ENCODE measurements at places on chromosomes 2 and 18.

- no peak for DNase-seq
Observed at GRCh38 chr2:85961053-85961452, 72.3 kb upstream of the ST3GAL5 start.

- peak; percentile 54 for DNase-seq
Observed at GRCh38 chr2:234500394-234501006, 3.6 kb upstream of the ARL4C start.

GRCh38 chr2:11773747-11774525 lies 27.5 kb downstream of the LPIN1 start:
- DNase-seq: no peak

- no peak for DNase-seq
Observed at GRCh38 chr18:1292167-1292566, 387.5 kb downstream of the ADCYAP1 start.

- no peak for DNase-seq
Observed at GRCh38 chr2:199259671-199260070, 198.1 kb downstream of the SATB2 start.

GRCh38 chr2:21301871-21302455 lies 178.2 kb downstream of the TDRD15 start:
- DNase-seq: no peak

DNA sequence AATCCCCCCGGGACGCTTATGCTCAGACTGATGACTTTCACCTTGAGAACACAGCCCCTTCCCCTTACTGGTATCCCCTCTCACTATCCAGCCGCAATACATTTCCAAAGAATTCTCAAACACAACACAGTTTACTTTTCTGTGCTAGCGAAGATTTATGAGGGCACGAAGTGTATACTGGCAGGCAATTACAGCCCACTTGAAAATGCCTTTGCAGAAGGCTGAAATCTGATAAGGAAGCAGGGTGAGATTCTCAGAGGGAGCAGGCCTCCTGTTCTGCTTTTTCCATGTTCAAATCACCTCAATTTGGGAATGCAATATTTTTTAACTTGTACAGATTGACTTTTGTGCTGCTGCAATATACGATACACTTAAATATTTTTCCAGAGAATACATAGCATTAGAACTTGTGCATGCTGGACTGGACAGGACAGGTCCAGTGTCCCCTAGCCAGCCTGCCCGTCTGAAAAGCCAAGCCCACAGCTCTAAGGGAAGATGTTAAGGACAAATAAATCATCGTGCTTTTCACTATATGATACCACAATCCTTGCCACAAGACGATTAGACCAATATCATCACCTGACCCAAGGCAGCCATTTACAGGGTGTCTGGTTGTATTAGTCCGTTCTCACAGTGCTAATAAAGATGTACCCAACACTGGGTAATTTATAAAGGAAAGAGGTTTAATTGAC lies 262.1 kb downstream of the EPHA4 start:
- no peak for DNase-seq

DNA sequence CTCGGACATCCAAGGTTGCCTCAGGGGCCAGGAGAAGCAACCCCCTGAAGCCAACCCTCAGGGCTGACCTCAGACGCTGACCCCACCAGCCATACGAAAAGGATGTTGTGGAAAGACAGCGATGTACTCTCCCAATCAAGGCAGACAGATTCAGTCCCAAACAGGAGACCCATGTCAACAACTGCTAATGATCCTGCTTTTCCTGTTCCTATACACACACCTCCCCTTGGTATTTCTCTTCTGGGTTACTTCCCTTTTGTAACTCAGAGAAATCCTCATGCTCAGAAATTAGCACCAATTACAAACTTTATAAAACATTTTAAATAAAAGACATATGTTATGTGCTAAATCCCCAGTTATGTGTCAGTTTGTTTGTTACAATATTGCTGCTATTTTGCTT lies 120.8 kb downstream of the PID1 start:
- DNase-seq: no peak

DNA sequence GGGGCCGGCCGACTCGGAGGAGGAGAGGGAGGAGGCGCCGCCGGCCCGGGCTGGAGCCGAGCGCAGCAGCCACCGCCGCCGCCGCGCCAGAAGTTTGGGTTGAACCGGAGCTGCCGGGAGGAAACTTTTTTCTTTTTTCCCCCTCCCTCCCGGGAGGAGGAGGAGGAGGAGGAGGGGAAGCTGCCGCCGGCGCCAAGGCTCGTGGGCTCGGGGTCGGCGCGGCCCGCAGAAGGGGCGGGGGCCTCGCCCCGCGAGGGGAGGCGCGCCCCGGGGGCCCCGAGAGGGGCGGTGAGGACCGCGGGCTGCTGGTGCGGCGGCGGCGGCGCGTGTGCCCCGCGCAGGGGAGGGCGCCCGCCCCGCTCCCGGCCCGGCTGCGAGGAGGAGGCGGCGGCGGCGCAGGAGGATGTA lies 316 bp downstream of the CRIM1 start:
- DNase-seq: no peak

GRCh38 chr18:48679236-48679635 lies 140.4 kb downstream of the CTIF start:
- DNase-seq: no peak

DNA sequence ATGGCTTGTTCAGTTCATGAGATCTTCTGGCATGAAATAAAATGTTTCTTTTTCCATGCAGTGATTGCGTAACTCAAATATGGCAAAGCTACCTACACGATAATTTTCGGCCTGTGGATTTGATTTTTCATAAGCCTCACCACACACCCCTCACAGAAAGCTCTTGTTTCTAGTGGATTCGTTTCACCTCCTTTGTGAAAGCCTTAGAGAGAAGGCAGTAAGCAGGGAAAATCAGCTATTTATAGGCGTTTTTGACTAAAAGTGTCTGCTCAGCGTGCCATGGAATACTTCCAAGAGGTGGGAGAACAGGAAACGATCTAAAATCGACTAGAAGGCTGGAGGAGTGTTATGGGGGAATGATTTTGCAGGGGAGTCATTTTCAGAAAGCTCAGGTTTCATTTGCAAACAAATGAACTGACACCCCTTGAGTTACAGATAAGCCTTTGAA lies 417.9 kb downstream of the TGIF1 start:
- DNase-seq: no peak

GRCh38 chr18:32208023-32208422 lies 18.2 kb downstream of the MEP1B start:
- no peak for DNase-seq

GRCh38 chr2:142179686-142180085 lies 48.9 kb upstream of the LRP1B start:
- no peak for DNase-seq

GRCh38 chr18:48274301-48274700 lies 134.9 kb downstream of the ZBTB7C start:
- no peak for DNase-seq

GRCh38 chr2:1791685-1792435 lies 47.5 kb upstream of the PXDN start:
- no peak for DNase-seq

DNA sequence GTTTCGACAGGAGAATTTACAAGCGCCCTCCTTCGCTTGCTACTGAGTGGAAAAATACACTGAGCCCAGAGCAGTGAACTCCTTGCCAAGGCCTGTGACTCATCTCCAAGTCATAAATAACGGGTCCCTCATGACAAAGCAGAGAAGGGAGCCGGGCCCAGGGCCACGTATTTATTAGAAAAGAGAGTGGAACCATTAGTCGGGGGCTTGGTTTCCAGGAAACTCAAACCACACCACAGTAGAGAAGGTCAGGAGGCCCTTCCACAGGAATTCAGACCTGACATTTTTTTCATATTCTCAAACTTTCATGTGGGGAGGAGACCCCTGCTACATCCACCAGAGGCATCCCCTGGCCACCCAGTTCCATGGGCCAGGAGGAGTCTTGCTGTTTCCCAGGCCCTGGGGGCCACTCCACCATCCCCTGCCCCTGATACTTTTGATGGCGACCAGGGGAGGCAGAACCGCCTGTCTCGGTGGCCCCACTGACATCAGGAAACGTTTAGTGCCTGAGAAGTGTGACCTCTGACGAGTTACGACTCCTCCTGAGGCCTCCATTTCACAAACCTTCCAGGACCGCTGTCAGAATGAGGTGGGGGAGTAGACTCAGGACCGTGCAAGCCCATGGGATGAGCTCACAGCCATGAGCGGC lies 289.7 kb downstream of the DYSF start:
- no peak for DNase-seq

GRCh38 chr18:9421901-9422327 lies 53.4 kb upstream of the RALBP1 start:
- DNase-seq: no peak

DNA sequence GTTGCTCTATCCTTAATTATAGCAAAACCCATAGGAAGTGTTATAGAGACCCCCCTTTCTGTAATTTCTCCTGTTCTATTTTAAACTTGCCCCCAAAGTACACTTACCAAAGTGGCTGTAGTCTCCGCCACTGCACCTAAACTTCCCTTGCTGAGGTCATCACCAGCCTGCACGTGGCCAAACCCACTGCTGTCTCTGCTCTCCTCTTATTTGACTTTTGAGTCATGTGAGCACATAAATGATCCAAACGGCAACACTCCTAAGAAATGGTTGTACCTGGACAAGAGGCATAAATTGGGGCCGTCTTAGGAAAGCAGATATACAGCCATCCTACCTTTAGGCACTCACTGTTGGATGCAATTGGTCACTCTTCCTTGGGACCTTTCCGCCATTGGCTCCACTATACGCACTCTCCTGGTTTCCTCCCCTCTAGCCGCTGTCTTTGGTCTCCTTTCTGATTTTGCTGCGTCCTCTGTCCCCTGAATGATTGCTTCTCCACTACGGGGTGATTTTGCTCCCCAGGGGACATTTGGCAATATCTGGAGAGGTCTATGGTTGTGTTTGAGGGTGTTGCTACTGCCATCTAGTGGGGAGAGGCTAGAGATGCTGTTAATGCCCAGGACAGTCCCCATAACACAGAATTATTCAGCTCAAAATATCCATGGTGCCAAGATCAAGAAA lies 19.2 kb upstream of the IL36G start:
- DNase-seq: no peak

GRCh38 chr2:31711737-31712136 lies 131.0 kb upstream of the SRD5A2 start:
- DNase-seq: no peak

DNA sequence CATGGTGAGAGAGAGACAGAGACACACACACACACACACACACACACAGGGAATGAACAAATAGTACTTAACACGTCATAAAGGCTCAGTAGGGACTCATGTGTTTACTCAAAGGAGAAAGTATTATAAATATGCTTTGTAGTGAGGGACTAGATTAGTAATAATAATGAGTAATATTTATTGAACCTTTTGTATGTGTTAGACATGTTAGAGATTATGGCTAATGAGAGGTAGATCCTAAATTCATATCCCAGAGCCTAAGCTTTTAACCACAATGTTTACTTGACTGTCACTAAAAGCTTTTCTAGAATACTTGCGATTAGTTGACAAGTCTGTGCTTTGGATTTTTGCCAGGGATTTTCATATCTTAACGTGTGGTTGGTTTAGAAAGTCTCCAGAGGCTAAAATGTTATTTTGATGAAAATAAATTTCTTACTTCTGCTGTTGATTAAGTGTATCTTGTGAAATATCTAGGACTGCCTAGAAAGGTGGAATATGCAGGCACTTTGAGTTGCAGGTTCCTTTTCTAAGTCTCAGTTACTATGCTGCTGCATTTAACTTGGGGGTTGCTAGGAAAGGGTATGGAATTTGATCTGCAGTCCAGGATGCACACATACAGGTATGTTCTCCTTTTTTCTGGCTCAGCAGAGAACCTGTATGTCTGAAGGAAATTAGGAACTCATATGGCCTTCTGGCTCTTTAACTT lies 64.5 kb downstream of the UBR3 start:
- DNase-seq: no peak

DNA sequence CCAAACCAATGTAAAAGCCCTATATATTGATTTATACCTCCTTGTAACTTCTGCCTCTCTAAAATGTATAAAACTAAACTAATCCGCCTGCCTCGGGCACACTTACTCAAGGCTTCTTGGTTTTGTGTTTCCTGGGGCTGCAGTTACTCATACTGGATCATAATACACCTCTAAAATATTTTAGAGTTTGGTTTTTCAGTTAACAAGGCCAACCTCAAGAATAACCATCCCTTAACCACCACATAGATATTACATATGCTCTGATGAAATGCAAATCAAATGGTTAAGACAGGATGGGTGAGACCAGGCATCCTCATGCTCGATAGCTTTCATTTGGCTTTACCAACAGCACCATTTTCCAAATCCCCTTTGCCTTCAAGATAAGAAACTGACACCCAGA lies 46.4 kb downstream of the UXS1 start:
- DNase-seq: no peak

DNA sequence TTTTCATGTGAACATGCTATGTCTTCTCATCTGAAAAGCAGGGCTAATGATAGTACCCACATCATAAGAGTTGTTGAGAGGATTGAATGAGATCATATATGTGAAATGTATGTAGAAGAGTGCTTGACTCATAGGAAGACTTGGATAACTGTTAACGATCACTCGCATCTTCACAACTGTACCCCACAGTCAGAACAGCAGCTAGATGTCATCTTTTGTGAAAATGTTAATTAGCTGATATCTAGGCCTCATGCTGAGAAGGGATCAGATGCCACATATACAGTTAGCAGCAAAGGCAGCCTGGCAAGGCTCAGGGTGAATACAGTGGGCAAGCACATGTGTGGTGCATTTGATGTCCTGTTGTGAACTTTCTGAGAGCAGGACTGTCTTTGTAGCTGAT lies 24.2 kb downstream of the MAP3K20 start:
- no peak for DNase-seq

DNA sequence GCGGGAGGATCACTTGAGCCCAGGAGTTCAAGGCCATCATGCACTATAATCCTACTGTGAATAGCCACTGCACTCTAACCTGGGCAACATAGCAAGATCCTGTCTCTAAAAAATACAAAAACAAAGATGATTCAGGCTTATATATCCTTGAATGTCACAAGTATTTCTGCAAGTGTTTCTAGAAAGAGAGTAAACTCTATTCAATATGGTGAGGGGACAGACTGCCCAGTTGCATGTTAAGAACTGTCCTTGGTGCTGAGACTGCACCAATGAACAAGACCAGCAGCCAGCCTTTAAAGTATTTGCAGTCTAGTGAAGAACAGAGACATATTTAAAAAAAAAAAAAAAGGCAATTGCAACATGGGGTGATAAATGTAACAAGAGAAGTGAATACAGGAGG lies 16.4 kb downstream of the MAP3K19 start:
- DNase-seq: no peak

DNA sequence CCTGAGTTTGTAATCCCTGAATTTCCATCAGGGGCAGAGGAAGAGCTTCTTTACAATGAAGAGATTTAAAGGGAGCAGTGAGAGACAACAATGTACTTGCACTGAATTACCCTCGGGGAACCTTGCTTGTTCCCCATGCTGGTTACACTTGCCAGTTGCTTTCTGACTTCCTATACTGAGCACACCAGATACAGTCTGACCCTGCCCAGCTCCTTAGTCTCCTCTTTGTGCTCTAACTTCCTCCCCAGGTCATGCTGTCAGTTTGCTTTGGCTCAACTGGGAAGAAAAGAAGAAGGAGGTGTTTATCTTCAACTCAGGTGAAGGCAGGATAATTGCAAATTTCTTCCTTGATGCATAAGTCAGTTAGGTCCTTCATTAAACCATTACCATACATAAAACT lies 658.4 kb downstream of the NYAP2 start:
- DNase-seq: no peak
